Airway epithelial cell (primary cell): ENCODE measurements at places on chromosomes 2 and 18. TPM values are rescaled to one million over a fixed set of nuclear protein-coding genes. Genes with fewer than 3 reads are reported as not detected.

The FAM237A gene
- not detected in 2 replicates for total RNA-seq

The HOXD12 gene
- total RNA-seq: not detected in 2 replicates

The LPIN1 gene
- total RNA-seq: 23.1 and 28.6 TPM in 2 replicates

The CYP26B1 gene
- 2.1 and 3.7 TPM in 2 replicates for total RNA-seq

The GRP gene
- not detected in 2 replicates for total RNA-seq

The MC4R gene
- total RNA-seq: not detected in 2 replicates

The CKAP2L gene
- total RNA-seq: 10.9 and 15.3 TPM in 2 replicates

The HSBP1L1 gene
- 30.8 and 56.3 TPM in 2 replicates for total RNA-seq

The TUBA3E gene
- total RNA-seq: not detected in 2 replicates

The CYP27C1 gene
- total RNA-seq: 1.1 and 1.7 TPM in 2 replicates

The ALPP gene
- not detected in 2 replicates for total RNA-seq
